Cortex of kidney (tissue), 1 donor: ENCODE measurements at places on chromosomes 12 and 14.

DNA sequence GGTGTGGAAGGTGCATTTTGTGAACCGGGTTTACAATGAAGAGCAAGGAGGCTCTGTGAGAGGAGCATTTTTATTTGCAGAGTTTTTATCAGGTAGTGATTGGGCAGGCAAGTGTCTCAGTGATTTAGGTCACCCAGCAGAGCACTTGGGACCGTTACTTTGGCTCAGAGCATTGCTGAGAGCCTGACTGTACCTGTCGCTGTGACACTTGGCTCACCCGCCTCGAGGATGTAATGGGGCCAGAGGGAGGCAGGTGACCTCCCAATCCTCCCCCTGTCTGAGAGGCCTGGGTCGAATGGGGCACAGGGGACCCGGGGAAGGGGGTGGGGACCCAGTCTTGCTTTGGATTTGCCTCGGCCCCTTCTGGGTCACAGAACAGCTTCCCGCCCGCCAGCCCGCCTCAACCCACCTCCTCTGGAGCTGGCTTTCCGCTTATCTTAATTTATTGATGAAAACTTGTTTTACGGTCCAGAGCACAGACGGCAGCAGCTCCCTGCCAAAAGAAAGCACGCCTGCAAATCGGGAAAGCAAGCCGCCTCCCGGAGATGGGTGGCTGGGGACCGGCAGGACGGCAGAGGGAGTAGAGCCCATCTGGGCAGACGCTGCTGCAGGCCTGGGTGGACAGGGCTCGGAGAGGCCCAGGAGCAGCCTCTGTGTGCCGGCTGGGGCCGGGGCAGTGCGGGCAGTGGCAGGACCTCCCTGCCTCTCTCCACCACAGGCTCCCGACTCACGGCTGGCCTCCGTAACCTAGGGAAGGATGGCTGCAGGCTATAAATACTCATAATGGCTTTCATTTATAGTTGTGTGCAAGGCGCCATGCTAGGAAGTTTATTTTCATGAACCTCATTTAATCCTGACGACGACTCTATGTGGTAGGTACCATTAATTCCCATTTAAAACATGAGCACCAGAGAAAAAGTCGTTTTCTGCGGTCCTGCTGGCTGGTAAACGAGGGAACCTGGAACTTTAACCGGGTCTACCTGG, 187.1 kb downstream of the TSPAN9 start:
- no peak for DNase-seq

GRCh38 chr14:101500681-101501080, 60.6 kb upstream of the DIO3 start:
- no peak for DNase-seq

DNA sequence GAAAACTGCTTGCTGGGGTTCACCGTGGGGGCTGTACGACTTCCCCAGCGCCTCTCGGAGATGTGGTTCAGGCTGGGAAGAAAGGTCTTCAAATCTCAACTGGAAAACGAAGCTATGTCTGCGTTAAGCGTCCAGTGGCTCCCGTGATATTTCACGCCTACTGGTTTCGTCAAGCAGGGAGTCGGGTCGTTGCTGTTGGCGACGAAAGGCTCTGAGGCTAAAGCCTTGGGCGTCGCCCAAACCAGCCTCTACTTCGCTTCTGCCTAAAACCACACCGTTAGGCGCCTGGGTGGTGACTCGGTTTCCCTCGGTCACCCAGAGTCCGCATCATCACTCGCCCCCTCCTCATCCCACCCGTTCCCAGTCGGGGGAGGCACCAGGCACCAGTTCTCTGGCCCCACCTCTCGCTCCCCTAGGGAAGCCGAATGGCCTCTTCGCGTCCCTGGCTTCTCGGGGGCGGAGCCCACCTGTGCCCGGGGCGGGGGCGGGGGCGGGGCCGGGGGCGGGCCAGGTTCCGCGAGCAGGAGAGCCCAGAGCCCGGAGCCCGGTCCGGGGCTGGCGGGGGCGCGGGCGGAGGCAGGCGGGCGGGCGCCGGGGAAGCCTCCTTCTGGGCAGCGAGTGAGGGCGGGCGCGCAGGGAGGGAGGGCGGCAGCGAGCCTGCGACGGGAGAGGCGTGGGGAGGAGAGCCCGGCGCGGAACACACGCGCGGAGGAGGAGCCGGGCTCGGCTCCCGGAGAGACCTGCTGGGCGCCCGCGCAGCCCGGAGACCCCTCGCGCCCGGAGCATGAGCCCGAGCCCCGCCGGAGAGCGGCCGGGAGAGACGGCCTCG, at the start of gene B4GALNT3:
TSS of gene B4GALNT3 (plus strand) at position 510 of the 829 bp plus-strand sequence. CDS start 438 bp downstream, outside the sequence.
- DNase-seq: no peak

DNA sequence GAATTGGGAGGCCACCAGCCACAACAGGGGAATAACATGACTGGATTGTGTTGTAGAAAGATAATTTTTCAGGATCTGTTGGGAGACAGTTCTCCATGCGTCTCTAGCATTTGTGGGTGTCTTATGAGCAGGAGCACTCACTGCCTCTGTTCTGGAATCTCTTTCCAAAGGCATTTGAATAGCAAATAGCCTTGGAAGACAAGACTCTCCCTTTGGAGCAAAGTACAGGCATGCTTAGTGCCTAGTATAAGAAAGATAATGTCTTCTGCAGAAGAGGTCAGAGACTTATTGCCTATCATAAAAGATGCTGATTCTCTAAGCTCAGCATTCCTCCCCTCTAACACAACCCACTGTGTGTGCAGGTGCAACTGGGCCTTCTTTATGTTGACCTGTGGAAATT, 58.3 kb downstream of the VCPKMT start:
- DNase-seq: no peak

DNA sequence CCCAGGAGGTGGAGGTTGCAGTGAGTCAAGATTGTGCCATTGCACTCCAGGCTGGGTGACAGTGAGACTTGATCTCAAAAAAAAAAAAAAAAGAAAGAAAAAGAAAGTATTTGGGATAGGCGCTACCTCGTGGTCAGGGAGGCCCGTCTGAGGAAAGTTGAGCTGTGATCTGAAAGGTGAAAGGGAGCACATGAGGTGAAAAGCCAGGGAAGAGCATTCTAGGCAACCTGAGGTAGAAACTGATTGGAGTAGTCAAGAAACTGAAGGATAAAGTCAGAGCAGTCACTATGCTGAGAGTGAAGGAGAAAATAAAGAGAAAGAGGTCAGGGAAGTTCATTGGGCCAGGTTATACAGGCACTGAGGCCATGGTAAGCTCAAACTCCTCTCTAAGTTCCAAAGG, 7.7 kb downstream of the ANAPC5 start:
- DNase-seq: no peak

- no peak for DNase-seq
Observed at GRCh38 chr12:58433959-58434358, 486.3 kb downstream of the LRIG3 start.

GRCh38 chr14:72975770-72976169, 49.5 kb downstream of the DCAF4 start:
- no peak for DNase-seq

DNA sequence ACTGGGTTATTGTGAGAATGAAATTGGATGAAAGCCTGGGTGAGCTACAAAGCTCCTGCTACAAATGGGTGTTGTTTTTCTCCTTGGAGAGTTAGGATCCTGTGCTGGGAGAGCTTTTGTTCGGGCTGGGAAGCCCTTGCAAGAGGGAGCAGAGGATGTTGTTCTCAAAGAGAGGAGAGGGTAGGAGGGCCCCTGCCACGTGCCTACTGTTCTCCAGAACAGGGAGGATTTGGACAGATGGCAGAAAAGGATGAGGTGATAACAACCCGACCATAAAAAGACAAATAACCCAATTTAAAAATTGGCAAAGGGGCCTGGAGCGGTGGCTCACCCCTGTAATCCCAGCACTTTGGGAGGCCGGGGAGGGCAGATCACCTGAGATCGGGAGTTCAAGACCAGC, 68.8 kb downstream of the GALNT16 start:
- no peak for DNase-seq

DNA sequence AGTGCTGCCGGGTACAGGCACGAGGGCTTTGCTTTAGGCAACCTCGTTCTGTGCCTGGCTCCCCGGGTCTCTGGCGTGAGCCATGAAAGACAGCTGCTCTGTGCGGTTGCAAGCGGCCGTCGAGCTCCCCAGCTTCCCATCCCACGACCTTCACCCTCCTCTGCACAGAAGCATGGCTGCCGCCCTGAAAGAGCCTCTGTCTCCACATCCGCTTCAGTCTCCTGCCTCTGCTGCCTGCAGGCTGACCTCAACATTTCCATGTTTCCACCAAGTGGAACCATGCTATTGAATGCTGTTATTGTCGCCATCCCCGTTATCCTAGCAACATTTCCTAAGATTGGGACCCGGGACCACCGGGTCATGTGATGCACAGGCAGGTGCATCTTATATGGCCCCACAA, 57.1 kb downstream of the KDM2B start:
- no peak for DNase-seq

GRCh38 chr12:10722905-10723746, at the start of gene YBX3:
Gene YBX3, minus strand, starts transcription at chr12:10723323. Its CDS starts 212 bp downstream, at chr12:10723111.
- no peak for DNase-seq

GRCh38 chr14:56124327-56124726, 6.1 kb downstream of the PELI2 start:
- DNase-seq: no peak

DNA sequence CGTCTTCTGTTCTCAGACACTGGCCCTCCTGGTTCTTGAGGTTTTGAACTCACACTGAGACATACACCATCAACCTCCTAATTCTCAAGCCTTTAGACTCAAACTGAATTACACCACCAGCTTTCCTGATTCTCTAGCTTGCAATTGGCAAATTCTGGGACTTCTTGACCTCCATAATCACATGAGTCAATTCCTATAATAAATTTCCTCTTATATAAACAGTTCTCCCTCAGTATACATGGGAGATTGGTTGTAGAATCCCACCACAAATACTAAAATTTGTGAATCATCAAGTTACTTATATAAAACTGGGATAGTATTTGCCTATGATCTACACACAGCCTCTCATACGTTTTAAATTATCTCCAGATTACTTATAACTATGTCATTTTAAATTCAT, 162.2 kb downstream of the DIO2 start:
- no peak for DNase-seq

DNA sequence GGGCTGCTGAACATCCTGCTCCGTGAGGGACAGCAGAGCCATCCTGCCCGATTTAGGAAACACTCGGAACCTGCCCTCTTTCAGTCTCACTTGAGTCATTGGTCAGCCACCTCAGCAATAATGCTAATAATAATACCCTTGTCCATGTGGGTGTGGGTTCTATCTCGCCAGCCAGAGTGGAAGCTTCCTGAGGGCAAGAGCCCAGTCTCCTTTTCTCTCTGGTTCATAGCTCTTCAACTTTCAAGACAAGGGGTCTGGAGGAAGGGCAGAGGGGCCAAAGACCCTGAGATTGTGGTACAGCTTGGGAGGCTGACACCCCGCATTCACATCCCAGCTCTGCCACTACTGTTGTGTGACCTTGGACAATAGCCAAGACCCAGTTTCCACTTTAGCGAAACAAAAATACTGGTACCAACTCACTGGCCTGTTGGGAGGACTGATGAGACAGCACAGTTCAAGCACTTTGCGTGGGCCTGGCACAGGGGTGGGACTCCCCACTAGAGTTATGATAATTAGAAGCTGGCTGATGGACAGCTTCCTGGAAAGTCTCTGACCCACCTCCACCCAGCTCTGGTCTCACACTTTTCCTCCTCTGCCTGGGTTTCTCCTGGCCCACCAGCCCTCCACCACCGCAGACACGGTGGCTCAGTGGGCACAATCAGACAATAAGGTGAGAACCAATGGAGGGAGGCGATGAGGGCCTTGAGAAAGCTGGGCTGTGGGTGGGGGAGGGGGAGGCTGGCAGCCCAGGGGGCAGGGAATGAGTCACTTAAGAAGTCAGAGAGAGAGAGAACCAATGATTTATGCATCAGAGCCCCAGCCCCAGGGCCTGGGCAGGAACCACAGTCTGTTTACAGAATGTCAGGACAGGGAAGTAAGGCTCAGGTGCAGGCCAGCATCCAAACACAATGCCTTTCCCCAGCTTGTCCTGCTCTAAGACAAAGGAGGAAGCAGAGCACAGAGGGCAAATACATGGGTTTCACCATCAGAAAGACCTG, 9.6 kb downstream of the FAIM2 start:
- no peak for DNase-seq

DNA sequence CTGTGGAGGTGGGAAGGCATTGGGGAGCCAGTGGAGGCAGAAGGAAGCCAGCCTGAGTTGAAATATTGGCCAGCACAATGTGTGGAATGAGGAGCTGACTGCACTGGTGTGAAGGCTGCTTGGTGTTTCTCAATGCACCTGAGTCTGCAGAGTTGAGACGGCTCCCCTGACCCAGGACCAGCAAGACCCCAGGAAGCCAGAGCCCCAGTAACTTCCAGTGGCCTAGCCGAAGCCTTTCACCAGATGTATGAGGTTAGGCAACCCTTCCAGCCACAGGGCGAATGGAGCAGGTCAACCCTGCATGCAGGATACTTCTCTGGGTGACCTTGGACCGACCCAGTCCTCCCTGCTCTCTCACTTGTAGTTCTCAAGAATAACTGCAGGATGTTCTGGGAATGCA, 12.9 kb upstream of the KRT73 start:
- DNase-seq: no peak

DNA sequence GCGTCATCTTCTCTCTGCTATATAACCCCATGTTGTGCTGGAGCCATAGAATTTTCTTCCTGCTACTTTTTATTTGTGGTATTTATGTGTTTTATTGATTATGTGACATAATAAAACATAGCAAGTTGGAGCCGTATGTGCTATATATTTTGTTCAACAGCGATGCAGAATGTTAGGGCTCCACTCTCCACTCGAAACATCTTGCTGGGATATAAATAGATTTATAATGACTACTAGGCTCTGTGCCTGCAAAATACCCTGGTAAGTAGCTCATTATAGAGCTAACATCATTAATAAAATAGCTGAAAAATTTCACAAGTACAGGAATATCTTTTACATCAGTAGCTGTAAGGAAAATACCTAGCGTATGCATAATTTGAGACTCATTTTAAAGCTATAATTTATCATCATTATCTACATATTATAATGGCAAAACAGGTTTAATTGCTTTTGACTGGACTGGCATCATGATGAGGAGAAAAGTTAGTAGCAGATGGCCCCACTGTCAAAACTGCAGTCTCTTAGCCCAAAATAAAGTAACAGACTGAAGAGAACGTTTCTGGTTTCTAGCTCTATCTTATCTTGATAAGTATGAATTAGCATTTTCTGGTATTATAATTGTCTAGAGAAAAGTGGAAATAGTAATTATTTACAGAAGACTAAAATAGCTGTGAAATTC, 263.0 kb downstream of the NEDD1 start:
- DNase-seq: no peak

GRCh38 chr12:40127408-40127807, 21.5 kb upstream of the SLC2A13 start:
- DNase-seq: no peak

- DNase-seq: no peak
Observed at GRCh38 chr14:52551205-52551604, 1.1 kb downstream of the TXNDC16 start.

GRCh38 chr12:119169150-119169549, 9.6 kb upstream of the HSPB8 start:
- no peak for DNase-seq

DNA sequence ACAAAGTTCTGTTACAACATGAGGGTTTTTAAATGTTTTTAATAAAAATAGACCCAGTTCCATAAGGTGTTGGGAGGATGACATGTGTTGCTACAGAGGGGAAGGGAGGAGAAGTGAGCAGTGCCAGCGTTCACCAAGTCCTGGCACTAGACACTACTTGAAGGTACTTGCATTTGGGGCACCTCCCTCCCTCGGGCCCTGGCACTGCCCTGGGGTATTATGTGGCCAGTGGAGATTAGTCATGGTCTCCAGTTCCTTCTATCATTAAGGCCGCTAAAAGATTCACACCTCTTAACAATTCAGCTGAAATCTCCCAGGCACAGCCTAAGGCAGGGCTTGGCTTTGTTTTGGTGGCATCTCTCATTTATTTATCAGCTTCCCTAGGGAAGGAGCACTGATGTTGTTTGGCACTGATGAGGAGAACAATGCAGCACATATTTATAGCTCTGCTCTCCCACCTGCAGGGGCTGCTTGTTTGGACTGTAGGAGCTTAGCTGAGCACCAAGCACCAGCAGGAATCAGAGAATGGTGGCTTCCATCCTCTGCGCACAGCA, 155.5 kb upstream of the NTF3 start:
- DNase-seq: no peak
